ENCODE measurements at places on chromosomes 4 and X.

- no peak for DNase-seq
Measured at GRCh38 chr4:26028133-26028792, 114.2 kb downstream of the SMIM20 start.

- no peak for DNase-seq
Measured at GRCh38 chr4:182875453-182876405, 41.5 kb downstream of the DCTD start.

DNA sequence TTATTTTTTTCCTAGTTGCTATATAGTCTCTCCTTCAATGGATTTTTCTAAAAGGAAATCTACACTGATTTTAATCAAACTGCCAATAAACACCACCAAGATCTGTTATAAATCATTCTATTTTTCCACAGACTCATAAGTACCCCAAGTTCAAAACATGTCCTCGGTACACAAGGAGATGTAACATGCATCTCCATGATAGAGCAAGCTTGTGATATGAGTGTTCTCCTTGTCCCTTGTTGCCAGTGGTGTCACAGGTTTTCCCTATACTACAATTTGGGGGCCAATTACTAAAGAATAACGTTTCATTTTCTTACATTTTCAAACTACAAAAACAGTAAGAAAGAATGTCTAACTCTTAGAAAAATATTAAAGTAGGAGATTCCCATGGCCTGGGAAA, 491 bp downstream of the ARHGEF6 start:
- DNase-seq: no peak

DNA sequence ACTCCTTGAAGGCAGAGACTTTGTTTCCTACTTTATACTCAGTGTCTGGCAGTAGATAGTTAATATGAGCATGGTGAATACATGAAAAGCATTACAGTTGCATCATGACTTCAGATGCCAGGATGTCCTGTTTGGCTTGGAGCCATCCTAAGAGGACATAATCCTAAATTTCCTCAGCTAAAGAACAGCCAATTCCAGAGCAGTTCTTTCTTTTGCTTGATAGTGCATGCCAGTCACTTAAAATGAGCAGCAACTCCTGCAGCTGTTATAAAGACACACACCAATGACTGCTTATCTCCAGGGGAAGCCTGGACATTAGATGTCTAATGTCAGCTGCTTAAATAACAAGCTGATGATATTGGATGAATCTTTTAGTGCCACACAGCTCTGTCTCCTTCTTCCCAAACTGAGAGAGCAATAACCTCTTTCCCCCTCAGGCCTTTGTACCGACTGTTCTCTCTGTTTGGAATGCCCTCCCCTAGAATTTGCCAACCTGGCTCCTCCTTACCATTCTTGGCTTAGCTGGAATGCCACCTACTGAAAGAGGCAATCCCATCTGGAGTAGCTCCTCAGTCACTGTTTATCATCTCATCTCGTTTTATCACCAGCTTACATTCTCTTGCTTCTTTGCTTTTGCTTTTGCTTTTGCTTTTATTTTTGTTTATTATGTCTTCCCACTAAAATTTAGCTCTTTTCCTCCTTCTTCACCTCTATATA, 100.8 kb upstream of the USP38 start:
- peak; percentile 3 for DNase-seq

DNA sequence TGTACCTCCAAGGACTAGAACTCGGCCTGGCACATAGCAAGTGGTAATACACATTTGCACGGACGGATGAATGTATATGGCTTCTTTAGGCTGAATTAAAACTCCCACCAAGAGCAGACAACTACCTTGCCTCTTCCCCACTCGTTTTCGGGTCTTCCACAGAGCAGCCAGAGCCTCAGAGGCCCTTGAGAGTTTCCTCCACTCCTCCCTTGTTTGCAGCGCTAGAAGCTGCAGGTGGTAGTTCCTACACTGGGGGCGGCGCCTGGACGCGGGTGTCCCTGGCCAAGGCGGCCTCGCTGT, 10.2 kb upstream of the INTU start:
- DNase-seq: no peak

DNA sequence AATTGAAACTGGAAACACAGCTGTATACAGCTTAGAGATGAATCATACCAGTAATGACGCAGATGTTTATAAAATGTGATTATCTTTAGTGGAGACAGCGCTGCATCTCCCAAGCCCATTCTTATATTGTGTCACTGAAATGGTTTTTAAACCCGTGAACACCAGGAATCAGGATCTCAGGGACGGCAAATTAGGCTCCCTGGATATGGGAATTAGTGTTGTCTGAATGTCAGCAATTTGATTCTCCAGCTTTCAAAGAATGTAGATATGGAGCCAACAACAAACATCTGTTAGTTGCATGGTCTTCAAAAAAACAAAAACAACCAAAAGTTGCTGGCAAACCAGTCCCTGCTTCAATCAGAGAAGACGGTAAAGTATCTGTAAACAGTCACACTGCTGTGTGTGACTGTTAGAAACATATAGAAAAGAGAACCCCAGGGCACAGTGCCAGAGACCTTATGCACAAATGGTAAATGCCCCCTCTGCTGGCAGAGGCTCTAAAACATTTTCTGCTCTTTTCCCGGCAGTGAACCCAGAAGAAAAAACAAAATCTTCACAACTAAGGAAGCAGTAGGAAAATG, 351.9 kb upstream of the FTHL17 start:
- peak; percentile 74 for DNase-seq

DNA sequence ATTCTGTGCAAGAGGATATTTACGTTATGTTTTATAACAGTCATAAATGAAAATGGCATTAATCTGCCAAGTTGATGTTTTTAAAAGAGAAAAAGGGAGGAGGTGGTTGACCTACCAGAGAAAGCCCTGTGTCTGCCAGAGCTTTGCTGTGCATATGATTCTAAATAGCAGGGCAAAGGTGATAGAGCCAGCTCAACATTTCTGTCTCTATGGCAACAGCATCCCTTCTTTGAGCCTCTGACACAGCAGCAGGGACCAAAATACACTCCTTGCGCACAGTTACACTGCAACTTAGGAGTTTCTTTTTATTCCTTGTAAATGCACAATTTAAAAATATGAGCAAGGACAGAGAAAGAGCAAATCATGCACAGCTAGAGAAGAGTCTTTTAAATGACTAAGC, 133.3 kb upstream of the RAI2 start:
- DNase-seq: no peak

DNA sequence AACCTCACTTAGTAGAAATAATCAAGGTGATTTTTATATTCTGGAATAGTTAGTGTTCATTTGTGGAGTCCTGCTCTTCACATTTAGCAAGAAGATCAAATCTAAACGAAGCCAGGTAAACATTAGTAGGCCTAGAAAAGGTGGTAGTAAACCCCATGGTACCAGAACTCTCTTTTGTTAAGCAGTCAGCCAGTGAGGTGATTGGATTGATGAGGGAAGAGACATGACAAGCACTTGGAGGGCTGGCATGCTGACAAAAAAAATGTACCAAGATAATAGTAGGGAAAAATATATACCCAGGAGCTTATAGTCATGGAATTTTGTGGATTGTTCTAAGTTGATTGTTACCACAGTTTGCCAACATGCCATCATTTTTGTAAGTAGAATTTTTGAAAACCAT, 163.8 kb downstream of the BANK1 start:
- peak; percentile 22 for DNase-seq

Data from fibroblast of skin of scalp (primary cell).